ENCODE measurements at places on chromosomes 16 and 17.

- peak; percentile 26 for DNase-seq
Measured at GRCh38 chr16:55297062-55297909, 26.7 kb upstream of the IRX6 start.

DNA sequence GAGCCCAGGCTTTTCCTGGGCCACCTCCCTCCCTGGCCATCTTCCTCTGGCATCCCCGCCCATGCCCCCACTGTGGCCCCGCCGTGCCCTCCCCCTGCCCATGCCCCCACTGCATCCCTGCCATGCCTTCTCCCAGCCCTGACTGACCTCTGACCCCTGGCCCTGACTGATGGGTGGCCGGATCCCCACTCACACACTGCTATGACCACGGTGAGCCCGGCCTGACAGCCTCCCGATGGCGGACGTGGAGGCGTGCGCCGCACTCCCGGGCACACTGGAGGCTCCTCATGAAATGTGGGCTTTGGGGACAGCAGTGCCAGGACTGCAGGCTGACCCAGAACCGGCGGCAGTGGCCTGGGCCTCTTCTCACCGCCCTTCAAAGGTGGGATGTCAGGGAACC is 10.6 kb upstream of the C1QTNF8 start:
- DNase-seq: no peak

- no peak for DNase-seq
Measured at GRCh38 chr16:79171931-79172705, 428.4 kb downstream of the MAF start.

DNA sequence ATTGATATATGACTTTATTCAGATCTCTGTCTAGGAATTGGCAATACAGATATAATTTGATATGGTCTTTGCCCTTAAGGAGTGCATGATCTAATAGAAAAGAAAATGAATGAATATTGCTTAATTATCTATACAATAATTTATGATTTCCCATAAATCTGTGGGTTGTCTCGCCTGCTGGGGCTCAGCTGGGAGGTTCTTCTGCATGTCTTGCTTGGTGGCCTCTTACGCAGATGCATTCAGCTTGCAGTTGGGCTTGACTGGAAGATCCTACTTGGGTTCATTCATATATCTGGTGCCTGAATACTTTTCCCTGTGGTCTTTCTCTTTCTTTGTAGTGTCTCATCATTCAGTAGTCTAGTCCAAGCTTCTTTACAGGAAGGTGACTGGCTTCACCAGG is 34.0 kb upstream of the GOT2 start:
- no peak for DNase-seq

DNA sequence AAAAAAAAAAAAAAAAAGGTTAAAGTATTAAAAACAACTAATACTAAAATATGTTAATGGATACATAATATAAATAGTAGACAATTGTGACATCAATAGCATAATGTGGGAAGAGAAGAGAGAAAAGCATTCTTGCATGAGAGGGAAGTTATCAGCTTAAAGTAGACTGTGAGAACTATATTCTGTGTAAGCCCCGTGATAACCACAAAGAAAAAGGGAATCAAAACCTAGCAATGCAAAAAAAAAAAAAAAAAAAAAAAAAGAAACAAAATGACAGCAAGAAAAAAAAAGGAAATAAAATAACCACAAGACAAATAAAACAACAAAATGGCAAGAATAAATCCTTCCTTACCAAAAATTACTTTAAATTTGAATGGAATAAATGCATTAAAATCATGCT is 39.8 kb upstream of the MYLK3 start:
- no peak for DNase-seq

DNA sequence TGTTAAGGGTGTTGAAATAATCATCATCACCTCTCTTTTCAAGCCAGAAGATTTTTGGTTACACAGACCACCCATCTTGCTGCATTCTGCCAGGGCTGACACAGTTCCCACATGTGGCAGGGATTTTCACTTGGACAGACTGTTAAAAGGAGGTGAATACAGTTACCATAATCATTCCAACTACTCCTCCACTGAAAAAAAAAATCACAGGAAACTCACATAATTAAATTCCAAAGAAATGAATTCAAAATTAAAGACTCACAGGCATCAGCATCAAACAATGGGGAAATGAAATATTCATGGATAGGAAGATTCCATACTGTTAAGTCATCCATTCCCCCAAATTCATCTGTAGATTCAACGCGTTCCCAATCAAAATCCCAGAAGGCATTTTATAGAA is 209.4 kb downstream of the MRTFB start:
- DNase-seq: peak; percentile 81

GRCh38 chr17:57567251-57567650 is 177.8 kb downstream of the CCDC182 start:
- no peak for DNase-seq

DNA sequence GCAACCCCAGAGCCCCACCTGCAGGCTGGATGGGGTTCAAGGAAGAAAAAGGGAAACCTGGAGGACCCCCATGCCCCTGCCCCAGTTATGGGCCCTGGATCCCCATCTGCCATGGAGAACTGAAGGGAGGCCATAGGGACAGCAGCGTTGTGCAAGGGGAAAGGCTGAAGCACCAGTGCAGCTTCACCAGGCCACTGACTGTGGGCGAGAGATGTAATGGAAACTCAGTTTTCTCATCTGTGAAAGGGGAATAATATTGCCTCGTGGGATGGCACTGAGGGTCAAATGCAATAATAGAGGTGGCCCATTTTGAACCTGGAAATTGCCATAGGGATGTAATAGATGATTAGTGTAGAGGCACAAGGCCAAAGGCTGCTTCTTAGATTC is 9.9 kb upstream of the TSPOAP1 start:
- peak; percentile 30 for DNase-seq

DNA sequence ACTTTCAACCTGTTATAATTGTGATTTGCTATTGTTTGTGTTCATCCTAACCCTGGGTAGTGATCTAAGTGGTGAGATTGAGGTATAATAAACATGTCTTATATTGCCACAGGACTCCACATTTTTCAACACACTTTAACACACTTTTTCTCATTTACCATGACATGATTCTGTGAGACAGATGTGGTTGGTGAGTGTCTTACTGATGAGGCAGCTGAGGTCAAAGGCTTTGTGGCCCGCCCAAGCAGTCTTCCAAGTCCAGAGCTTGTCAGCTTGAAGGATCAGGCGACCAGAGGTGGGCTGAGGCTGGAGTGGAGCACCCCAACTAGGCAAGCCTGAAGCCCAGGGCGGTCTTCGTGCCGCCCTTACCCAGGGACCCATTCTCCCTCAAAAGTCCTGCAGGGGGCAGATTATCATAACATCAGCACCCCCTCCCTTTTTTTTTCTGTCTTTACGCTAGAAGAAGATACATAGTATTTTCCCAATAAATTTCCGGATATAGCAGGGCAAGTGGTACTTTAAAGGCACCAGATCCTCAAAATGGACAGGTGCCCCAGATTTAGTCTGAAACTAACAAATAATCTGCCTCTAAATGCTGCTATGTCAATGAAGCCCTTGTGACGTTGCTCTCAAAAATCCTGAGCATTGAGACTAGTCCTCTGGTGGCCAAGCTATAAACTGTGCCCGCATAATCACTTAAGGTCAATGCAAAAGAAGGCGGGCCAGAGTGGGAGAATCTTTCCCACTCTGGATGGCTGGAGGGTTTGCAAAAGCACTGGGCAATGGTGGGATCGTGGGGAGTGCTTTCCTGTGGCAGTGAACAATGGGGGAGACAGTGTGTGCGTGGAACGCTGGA is 21.1 kb downstream of the KCTD19 start:
- no peak for DNase-seq

- DNase-seq: no peak
Measured at GRCh38 chr17:61413661-61414126, 14.1 kb downstream of the TBX2 start.

- peak; percentile 26 for DNase-seq
Measured at GRCh38 chr16:3774156-3774767, 56.9 kb upstream of the TRAP1 start.

GRCh38 chr16:84215531-84215930 is 24.3 kb downstream of the KCNG4 start:
- no peak for DNase-seq

- DNase-seq: peak; percentile 97
Measured at GRCh38 chr17:59842901-59843652, 49.7 kb downstream of the TUBD1 start.

GRCh38 chr17:7113273-7114071 is 1.1 kb downstream of the ASGR2 start:
- DNase-seq: no peak

DNA sequence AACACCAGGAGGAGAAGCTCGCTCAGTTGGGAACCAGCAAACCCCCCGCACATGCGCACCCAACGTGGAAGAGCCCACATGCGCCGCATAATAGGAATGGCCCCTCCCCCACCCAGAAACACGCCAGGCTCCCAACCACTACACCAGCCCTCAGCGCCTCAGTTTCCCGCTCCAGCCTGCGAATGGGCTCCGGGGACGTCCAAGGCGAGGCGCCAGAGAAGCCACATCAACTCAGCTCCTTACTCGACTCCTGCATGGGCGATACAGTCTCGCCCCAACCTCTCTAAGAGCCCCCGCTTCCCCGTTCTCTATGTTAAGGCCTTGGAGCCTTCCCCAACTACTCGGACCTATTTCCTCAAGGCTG is 504 bp downstream of the SRSF1 start:
- DNase-seq: peak; percentile 83

DNA sequence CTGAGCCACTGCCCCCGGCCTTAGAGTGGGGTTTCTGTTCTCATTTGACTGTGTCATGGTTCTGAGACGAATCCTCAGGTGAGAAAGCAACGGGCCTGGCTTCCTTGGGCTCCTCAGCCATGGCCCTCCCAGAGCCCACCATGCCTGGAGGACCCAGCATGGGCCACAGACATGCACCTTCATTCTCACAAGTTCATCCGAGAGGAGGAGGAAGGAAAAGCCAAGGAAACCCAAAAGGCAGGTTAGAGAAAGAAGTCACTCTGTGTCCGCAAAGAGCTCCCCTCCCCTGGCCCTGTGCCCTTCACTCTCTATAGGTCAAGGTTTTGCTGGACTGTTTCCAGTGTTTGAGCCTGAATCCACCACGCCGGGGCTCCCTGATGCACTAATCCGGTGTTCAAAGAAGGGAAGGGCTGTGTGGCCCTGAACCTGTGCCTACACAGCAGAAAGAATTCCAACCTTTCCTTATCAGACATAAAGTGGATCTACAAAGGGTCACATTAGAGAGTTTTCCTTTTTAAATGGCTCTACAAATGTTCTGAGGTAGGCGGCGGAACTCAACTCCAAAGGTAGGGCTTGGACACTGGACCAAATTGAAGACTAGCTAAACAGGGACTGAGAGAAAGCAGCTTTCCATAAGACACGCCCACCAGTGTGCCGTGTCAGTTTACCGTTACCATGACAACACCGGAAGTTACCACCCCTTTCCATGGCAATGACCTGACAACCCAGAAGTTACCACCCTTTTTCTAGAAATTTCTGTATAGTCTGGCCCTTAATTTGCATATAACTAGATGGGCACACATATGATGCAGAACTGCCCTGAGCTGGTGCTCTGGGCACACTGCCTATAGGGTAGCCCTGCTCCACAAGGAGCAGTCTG is 15.9 kb upstream of the PECAM1 start:
- DNase-seq: no peak

DNA sequence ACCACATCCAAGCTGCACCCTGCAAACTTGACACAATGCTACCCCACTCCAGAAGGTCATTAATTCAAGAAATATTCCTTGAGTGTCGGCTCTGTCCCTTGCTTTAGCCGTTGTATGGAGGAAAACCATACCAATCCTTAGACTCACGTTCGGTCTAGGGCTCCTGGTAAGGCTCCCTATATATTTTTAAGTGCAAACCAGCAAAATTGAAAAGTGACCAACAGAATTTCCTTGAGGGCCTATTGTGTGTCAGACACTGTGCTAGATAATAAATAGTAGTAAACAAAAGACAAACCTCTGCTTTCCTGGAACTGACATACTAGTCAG is 390 bp upstream of the BBS2 start:
- DNase-seq: no peak
